ENCODE measurements at places on chromosomes 2 and 18. TPM values are rescaled to one million over a fixed set of nuclear protein-coding genes. Genes with fewer than 3 reads are reported as not detected.

ALK gene
- not detected for total RNA-seq

PHLPP1 gene
- 10.7 TPM for total RNA-seq

SERPINB12 gene
- total RNA-seq = not detected

KLHL30 gene
- not detected for total RNA-seq

MYO3B gene
- under 0.01 TPM for total RNA-seq

NR4A2 gene
- total RNA-seq = under 0.01 TPM

ASPRV1 gene
- 0.33 TPM for total RNA-seq

RFX8 gene
- 0.57 TPM for total RNA-seq

Measured in vein endothelial cell (primary cell).